ENCODE measurements at places on chromosomes 5 and 9.

DNA sequence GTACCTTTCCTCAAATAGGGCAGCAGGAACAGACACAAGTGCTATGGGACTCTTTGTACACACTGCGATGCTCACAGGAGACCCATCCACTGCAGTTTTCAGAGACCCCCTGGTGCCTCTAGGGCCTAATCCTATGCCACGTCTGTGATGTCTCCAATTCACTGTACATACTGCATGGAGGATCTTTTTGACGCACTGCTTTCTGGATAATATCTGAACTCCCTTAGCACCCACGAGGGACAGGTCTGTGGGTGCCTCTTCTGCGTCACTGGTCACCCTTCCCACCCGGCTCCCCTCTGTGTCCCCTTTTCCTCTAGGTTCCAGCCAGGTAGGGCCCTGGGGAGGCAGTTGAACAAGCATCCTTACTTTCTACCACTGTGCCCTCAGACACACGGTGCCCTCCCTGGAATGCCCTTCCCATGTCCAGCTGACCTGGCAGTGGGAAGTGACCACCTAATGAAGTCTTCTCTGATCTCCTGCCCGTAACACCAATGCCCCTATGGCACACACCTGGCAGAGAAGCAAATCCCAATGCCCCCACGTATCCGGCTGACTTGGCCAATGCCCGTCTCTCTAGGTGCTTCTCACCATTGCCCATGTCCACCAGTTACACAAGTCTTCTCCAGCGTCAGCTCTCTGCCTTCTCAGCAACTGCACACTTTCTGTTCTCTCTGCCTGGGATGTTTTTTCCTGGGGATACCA, 41.5 kb downstream of the FOXI1 start:
- no peak for DNase-seq

DNA sequence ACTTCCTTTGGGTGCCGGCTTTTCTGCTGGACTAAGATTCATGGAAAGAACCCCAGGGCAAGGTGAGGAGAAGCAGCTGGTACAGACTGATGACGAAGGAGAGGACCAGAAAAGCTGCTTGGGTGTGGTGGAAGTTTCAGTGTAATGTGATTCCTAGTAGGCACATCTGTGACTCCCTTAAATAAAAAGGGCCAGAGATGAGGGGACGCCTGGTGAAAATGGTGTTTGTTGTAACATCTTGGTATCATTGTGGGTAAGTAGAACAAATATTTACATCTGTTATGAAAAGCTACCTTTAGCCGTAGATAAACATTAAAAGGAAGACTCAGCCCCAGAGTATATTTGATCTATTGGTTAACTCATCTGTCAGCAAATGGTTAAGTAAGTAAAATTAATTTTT, 33.8 kb downstream of the OTULINL start:
- DNase-seq = no peak

DNA sequence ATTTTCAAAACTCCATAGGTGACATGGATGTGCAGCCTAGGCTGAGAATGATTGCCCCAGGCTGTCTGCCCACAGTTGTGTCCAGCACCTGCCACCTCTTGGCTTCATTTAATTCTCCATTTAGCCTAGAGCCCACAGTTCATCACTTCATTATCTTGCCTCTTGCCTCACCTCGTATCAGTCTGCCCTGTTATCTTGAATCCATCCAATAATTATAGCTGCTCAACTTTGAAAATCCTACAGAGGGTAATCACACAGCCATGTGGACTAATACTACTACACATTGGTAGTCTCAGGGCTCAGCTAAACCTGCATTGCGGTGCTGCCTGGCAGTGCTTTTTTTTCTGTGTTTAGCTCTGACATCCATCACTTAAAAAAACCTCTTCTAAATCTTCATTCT, 7.4 kb downstream of the UGCG start:
- DNase-seq = no peak

DNA sequence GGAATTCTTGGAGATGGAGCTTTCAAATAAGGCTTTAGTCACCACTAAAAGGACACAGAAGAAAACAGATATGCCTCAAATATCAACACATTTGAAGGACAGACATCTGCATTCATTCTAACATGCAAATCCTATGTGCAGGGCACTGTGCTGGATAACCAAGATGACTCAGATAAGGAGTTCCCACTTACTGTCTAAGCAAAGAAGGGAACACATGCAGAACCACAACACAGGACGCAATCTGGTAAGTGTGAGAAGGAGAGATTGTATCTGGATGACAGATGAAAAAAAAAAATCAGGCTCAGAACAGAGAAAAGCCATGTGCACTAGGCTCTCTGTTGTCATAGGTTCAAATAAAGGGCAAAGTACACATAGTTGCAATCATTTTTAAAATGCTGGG, 42.5 kb downstream of the ELAVL2 start:
- no peak for DNase-seq

GRCh38 chr9:93575796-93576257, 557 bp upstream of the PHF2 start:
- peak; percentile 76 for DNase-seq

- no peak for DNase-seq
Measured at GRCh38 chr5:107331882-107332281, 338.9 kb downstream of the EFNA5 start.

DNA sequence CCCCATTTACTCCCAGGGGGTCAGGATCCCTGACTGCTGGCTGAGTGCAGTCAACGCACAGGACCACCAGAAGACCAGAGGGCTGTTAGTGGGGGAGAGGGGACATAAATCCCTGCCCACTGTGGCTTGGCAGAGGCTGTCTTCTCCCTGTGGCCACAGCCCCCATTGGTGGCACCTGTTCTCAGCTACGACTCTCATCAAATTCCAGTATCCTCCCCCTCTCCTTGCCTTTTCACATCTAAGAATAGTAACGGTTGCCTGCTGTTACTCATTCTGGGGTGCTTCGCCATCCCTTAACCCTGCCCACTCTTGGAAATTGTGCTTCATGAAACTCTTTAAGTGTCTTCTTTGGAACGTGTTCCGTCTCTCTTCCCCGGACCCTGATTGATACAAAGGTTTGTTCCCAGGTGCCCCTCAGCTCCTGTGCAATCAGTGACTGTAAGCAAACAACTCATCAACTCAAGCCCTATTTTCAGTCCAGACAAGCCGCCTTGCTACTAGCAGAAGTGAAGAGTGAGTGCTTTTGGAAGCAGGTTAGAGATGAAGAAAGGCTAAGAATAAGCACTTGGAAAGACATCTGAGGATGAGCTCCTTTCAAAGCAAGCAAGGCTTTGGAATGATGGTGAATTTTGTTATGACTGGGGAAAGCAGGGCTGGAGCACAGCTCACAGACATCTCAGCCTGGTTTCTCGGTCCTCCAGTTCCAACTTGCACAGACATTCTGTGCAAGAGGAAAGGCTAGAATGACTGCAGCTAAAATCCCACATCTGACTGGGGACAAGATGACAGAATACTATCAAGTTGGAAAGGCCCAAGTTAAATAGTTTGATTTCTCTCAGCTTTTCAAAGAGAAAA, 22.9 kb upstream of the DENND1A start:
- no peak for DNase-seq

DNA sequence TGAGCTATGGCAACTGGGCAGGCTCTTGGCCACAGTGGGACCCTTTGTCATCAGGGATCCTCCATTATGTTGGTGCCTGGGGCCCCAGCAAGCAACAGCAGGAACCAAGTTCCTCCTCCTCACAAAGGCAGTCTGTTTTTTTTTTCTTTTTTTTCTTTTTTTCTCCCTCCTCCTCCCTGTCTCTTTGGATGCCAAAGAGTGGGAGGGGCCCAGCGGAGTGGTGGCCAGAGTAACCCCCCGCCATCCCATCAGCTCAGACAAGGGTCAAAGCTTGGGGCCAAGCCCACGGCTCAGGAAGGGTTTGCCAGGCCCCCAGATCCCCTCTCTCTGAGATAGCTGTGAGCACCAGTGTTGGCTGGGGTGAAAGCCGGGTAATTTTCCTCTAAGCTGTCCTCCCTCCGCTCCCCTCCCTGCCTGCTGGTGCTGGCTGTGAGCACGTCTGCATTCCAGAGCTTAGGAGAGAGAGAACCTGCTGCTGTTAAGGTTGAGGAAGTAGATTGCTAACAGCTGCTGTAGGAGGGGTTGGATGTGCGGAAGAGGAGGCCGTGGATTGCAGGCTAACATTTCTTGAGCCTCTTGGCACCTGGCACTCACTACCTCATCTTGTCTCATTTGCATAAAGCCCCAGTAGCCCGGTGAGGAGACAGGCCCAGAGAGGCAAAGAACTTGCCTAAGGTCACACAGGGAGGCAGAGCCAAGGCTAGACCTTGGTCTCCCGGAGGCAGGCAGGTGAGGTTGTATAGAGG, 21.2 kb downstream of the GSN start:
- DNase-seq = no peak

All from RKO (cell line).